Activated CD8-positive, alpha-beta memory T cell treated with anti-CD3 and anti-CD28 coated beads for 4 hours (primary cell): ENCODE measurements at places on chromosomes 1 and 21.

DNA sequence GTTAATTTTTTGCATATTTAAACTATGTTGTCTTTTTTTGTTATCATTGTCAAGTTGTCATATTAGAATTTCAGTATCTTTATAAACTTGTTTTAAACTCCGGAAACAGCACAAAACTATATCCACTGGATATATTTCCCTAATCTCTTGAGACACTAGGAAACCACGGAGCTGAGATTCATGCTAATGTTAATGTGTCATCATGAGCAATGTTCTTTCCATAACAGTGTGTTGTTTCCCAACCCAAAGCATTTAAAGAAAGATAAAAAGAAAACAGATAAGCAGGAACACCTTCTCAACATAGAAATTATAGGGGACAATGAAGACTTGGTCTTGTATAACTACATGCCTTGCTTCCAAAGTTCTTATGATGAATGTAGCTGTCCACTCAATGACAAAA lies 626.2 kb upstream of the TMPRSS15 start:
- DNase-seq = no peak

DNA sequence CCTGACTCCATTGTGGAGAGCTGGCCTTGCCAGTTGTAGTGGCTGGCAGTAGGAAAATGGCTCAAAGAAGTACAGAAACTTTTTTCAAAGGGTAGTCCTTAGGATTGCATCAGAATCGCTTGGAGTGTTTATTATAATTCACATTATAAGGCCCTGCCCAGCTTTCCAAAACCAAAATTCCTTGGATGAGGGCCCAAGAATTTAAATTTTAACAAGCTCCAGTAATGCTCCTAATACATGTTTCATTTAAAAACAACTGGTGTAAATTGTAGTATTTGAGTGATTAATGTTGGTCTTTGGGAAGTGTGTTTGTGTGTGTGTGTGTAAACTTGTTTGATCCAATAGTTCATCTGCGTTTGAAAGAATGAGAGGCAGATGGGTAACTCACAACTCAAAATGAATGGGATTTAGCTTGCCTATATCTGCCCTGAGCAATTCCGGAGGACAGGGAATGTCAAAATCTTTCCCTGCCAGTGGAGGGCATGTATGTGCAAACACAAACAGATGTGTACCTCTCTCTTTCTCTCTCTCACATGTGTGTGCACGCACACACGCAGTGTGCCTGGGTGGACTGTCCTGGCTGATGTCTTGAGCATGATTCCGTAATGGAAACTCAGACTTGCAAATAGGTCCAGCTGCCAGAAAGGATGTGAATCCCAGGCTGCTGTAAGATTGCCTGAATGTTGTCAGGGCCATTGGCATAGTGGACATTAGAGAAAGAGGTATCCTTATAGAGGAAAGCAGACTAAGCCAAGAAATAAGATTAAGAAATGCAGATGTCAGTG lies 293.1 kb downstream of the LMX1A start:
- no peak for DNase-seq

DNA sequence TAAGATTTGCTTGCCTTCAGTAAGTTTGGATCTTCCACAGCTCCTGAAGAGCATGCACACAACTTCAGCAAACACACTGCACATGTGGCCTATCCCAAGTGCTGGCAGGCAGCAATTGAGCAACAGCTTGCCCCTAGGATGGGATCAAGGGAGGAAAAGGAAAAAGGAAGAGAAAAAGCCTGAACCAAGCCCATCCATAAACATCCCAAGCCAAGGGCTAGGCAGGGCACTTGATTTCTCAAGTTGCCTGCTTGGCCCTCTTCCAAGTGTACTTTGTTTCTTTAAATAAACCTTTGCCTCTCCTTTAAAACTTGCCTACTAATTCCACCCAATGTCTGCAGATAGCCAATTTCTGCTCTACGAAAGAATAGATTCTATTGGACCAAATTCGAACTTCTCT lies 49.0 kb upstream of the OLFM3 start:
- DNase-seq = no peak

DNA sequence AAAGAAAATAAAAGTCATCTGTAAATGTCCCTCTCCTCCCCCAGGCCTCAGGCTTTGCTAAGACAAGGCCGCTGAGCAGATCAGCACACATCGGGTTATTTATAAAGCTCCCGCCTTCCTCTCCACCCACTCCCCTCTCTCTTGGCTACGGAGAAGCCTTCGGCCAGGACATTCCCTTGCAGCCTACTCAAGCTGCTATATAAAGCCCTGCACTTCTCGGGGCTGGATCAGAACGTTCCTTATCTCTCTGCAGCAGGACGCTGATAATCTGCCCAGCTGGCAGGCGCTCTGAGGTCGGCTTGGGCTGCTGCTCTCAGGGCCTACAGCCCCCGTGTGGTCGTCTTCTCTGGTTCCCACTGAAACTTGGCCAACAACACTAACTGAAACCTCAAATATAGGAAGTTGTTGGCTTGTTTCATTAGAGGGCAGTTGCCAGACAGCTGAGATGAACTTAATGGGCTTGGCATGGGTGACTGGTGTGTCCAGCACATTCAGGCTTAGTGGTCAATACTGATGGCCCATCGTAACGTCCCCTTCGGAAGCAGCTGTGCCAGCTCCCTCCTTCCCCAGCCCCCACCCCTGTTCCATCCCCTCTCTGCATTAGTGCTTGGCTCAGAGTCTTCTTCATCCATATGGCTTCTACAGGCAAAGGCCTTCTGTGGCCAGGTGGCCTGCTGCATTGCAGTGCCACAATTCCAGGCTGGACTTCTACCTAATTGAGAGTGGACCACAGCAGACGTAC lies 64.6 kb downstream of the IER5 start:
- no peak for DNase-seq

DNA sequence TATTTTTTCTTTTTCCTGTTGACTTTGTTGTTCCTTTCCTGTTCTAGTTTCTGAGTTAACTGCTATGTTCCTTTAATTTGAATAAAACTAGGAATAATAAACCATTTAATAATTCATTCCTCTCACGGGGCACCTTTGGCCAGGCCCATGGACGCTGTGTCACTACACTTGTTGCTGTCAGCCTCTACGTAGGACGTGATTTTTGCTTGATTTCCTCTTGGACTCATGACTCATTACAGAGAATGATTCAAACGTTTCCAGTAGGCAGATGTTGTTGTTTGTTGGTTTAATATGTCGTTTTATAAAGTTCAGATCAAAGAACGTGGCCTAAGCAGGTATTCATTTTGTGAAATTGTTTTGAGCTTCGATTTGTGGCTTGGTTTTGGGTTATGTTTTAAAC lies 9.1 kb upstream of the SLC19A1 start:
- DNase-seq = no peak

GRCh38 chr1:234489007-234489697 lies 10.2 kb upstream of the TARBP1 start:
- no peak for DNase-seq
